Mesendoderm (in vitro differentiated cells): ENCODE measurements at places on chromosomes 6 and 20.

- DNase-seq, result peak; percentile 38
These were observed 87.8 kb upstream of the ARMC2 start for GRCh38 chr6:108760126-108761050.

GRCh38 chr6:38085031-38085430 lies 265.5 kb downstream of the ZFAND3 start:
- DNase-seq, result no peak

- no peak for DNase-seq
These were observed 33.2 kb upstream of the VEGFA start for GRCh38 chr6:43736844-43737243.

GRCh38 chr6:84340422-84340821 lies 113.0 kb upstream of the CEP162 start:
- DNase-seq, result no peak

DNA sequence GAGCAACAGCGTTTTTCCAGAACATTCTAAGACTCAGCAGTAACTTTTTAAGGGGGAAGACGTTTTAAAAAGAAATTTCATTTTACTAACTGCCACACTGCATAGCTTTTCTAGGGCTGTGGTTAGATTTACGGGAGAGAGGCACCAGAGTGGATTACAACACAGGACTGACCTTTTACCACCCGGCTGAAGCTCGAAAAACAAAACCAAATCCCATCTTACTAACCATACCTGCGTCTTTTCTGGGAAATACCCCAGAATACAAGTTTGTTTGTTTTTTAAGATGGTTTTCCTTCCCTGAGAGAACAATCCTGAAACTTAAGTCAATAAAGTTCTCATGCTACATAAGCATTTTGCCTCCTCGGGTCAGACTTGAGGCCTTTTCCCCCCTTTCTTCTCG lies 209.3 kb upstream of the SOX4 start:
- DNase-seq, result no peak

DNA sequence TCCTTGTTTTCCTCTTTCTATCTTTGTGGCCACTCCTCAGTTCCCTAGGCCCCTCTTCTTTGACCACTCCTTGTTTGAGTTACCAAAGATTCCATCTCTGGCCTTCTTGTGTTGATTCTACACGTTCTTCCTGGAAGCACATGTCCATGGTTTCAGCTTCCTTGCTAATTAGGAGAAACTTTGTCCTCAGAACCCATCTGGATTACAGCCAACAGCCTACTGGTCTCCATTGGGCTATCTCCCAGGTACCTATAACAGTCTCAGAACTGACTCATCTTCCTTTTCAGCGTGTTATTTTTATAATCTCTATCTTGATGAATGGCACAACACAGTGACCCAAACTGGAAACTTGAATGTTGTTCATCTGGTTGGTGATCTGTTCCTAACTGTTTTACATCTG lies 17.5 kb downstream of the PTPRA start:
- no peak for DNase-seq

DNA sequence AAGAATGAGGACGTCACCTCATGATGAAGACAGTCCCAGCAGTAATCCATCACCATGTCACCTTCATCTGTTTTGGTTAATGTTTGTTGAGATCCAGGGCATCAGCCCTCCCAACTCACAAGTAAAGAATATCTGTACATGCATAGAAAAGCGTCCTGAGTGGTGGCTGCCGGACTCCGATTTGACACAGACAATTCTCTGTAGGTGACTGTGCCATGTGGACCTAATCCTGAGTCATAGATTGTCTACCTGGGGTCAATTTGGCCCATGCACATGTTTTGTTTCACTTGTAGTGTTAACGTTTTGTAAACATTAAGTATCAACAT lies 168.4 kb upstream of the UST start:
- DNase-seq, result no peak

- no peak for DNase-seq
These were observed 1195.9 kb upstream of the MAP3K7 start for GRCh38 chr6:91782802-91783201.

GRCh38 chr6:1024587-1024986 lies 287.3 kb upstream of the FOXQ1 start:
- peak; percentile 18 for DNase-seq

GRCh38 chr6:8900056-8900455 lies 464.7 kb upstream of the SLC35B3 start:
- DNase-seq, result no peak

DNA sequence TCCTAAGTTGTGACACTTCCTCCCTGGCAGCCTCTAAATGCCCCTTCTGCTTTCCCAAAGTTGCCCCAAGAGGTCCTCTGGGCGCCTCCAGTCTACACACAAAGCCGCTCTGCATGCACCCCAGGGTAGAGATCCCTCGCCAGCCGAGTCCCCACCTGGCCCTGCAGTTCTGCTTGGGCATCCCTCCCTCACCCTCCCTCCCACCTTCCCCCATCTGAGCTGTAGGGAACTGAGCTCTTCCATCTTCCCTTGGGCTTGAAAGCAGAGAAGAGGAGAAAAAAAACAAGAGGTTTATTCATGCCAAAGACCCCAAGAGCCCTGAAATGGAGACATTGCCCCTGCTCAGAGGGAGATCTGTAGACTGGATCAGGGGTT lies 5.7 kb upstream of the FGD2 start:
- DNase-seq, result no peak

DNA sequence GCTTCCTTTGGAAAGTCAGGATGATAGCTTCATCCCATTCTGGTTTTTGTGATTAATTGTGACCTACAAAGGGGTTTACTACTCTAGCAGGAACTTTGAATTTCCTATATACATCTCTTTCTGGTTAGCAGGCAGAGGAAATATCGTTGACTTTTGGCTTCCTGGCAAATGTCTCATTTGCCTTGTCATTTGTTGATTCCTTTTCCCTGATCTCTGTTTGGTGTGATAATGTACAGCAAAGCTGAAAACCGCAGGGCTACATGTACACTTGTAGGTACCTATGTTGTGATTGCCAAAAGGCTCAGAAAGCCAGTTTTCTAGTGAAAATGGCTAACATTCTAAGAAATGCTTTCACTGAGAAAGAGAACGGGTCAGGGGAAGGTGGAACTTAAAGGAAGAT lies 44.3 kb downstream of the TOP1 start:
- no peak for DNase-seq

GRCh38 chr6:117615750-117616390 lies 13.6 kb upstream of the GOPC start:
- peak; percentile 91 for DNase-seq

DNA sequence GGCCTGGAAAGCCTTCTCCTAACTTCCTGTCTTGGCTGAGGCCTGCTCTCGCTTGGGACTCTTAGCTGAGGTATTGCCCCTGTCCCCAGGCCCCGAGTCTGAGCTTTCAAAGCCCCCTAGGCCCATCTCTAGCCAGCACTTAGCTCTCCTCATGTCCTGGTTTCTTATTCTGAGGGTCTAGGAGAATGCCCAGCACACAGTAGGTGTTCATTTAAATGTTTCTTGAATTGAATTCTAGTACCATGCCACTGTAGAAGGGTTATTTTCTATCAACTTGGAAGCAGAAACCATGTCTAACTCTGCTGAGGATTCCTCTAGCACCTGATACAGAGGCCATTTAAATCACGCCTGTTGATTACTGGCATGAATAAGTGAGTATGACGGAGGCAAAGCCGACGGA lies 98.5 kb downstream of the VEGFA start:
- DNase-seq, result no peak

DNA sequence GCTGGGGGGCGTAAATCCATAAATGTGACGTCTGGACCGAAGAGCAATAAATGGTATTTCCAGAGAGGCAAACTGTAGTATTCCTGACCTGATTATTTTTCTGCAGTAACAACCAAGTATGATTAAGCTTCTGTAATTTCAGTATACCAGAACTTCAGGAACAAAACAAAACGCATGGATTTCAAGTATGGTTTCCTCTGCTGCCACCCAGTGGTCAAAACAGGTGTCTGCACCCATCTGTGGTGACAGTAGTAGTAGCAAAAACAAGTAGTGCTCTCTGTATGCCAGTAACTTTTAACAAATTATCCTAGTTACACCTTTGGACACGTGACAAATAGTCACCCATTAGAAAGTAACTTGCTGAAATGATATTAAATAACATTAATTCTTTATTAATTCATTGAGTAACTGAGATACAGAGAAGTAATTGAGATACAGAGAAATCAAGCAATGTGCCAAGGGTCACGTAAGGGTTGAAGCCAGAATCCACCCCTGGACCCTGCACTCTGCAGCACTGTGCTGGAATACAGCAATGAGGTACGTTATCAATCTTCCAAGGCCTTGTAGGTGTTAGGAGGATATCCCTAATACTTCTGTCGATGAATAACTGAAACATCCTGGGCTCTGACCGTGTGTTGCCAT lies 7.9 kb downstream of the CALHM4 start:
- DNase-seq, result peak; percentile 64

GRCh38 chr6:6865611-6866010 lies 242.2 kb upstream of the RREB1 start:
- DNase-seq, result no peak

GRCh38 chr6:151689499-151690201 lies 117.8 kb upstream of the ESR1 start:
- no peak for DNase-seq

GRCh38 chr20:49490689-49491088 lies 8.2 kb upstream of the KCNB1 start:
- DNase-seq, result no peak

GRCh38 chr6:84773431-84774156 lies 9.2 kb upstream of the TBX18 start:
- peak; percentile 69 for DNase-seq

GRCh38 chr20:29306390-29307072 lies 1950.9 kb upstream of the DEFB115 start:
- DNase-seq, result no peak

DNA sequence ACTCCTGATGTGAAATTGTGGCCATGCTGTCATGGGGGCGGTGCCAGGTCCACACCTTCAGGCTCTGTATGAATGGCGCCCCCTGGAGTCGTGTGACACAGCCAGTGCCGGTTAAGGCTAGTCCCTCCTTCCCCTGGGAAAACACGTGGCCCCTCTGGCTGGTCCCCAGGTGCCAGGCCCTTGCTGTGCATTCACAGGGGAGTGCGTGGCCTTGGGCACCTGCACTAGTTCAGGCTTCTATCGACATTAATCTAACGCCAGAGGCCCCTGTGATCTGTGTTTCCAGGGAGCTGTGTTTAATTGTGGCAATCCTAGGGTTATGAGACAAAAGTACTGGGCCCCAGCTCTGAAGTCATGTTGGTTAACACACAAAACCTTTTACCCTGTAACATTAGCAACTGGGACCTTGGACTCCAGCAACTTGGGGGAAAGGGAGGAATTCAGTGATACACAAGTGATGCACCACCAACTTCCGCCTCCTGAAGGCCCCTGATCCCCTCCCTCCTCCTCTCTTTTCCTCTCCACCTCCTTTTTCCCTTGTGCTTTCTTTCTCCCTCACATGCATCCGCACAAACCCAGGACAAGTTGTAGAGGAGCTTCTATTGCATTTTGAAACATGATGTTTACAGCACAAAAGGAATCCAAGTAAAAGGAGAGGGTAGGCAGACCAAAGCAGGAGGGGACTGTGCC lies 74.0 kb downstream of the SSR1 start:
- peak; percentile 92 for DNase-seq

GRCh38 chr6:108947114-108947854 lies 99.1 kb downstream of the ARMC2 start:
- no peak for DNase-seq

DNA sequence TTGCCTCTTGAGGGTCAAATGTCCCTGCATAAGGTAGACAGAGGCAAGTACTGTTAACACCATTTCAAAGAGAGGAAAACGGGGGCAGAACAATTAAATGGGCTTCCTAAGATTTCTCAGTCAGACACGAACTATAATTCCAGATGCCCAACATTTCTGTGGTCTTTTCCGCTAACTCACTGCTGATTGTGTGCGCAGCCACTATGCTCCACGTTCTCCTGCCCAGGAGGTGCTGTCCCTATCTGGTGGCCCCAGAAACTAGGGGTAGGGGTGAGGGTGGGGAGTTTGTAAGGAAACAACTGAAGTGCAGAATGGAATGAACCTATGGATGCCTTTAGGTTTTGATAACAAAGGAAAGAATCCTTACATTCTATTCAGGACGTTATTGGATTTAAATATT lies 86.1 kb upstream of the BACH2 start:
- no peak for DNase-seq

DNA sequence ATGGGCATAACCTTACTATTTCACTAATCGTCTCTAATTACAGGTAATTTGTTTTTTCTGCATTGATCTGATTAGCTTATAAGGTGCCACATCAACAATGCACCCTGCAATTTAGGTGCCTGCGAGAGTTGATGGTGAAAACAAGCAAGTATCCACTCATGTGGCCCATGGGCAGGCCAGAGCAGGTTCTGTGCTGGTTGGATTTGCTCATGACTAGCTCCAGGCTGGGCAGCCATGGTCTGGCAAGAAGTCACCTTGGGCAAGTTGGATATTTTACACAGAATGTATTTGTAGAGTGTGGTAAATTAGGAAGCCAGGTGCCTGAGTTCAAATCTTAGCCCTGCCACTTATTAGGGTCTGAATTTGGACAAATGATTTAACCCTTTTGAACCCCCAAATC lies 25.3 kb downstream of the RAB44 start:
- no peak for DNase-seq

DNA sequence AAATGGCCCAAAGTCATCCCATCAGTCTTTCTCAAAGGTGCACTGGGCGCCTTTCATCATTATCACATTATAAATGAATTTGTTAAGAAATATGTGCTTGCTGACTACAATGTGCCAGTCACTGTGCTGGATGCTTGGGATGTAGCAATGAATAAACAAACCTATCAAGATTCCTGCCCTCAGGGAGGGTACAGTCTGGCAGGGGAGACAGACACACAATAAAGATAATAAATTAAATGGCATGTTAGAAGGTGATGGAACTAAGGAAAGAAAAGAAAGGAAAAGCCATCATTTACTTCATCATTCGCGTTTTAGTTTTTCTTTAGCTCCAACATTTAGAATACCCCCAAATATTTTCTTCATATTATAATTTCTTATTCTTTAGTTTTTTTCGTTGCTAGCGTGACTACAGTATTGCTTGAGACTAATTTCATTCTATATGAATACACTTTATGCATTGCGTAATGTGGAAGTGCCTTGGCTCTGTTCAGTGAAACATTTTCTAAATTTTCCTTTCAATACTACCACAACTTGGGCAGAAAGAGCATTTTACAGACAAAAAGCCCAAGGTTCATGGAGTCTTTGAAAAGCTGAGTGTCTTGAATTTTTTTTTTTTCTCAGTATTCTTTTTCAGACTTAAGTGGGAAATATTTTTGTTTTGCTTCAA lies 48.7 kb upstream of the CITED2 start:
- no peak for DNase-seq

GRCh38 chr20:35561268-35561667 lies 19.4 kb downstream of the ERGIC3 start:
- DNase-seq, result peak; percentile 91

- DNase-seq, result no peak
These were observed 68.5 kb downstream of the FAM229B start for GRCh38 chr6:112155886-112156285.

- peak; percentile 29 for DNase-seq
These were observed 12.8 kb upstream of the ELOVL5 start for GRCh38 chr6:53361549-53362031.

DNA sequence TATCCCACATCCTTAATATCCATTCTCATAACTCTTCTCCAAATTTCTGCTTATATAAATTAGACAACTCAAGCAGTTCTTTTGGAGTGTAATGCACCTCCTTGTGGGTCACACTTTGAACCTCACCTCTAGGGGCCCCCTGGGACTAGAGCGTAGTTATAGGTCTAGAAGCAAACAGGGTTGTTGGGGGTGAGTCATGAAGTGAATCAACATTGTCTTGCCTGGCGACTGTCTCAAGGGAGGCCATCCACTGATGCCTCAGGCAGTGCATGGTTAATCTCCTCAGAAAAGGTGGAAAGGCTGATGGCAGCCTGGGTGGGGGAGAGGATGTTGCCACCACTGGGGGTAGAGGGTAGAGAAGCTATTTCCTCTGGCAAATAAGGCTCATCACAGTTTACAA lies 129.1 kb downstream of the TNFRSF21 start:
- DNase-seq, result peak; percentile 97
